ENCODE measurements at places on chromosomes 2 and 18.

- H3K27ac ChIP-seq = no peak overlapping the region
- H3K4me3 ChIP-seq = no peak overlapping the region
- DNase-seq = no peak
- peaks cover 5% of the 10 kb centered on the region for H3K27me3 ChIP-seq
- H3K4me1 ChIP-seq = no peaks in the 10 kb centered on the region
- H3K36me3 ChIP-seq = no peaks in the 10 kb centered on the region
These were observed 90.3 kb downstream of the LRP2 start for GRCh38 chr2:169272010-169272409.

DNA sequence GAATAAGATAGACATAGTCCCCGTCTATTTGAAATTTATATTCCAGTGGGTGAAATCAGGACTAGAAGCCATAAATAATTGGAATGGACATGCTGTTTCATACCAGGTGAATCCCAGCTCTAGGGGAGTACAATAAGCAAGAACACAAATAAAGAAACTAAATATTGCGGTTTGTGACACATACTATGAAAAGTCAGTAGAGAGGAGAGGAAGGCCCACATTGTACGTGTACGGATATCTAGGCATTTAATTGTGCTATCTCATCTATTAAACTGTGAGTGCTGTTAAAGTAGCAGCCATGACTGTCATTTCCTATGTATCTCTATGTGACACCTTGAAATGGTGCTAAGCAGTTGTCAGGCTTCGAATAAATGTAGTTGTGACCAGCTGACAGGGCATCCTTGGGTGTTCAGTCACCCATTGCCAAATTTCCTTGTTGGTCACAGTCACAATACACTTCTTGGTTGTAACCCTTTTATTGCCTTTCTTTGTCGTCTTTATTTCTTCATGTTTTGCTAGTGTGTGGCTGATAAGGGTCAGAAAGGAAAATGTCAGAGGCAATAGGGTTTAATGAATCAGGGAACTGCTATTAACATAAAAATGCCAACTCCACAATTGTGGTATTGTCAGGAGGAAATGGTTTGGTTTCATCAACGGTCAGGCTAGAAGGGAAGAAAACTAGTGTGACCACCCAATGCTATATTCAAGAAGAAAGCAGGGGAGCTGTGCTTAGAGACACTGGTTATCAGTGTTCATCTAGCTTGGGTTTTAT, 31.5 kb downstream of the CPO start:
- H3K36me3 ChIP-seq = no peaks in the 10 kb centered on the region
- no peak overlapping the region for H3K4me3 ChIP-seq
- peaks cover 12% of the 10 kb centered on the region for H3K27me3 ChIP-seq
- H3K4me1 ChIP-seq = no peaks in the 10 kb centered on the region
- no peak for DNase-seq

- DNase-seq = no peak
- H3K36me3 ChIP-seq = no peaks in the 10 kb centered on the region
- H3K4me1 ChIP-seq = no peaks in the 10 kb centered on the region
- peaks cover 22% of the 10 kb centered on the region for H3K27me3 ChIP-seq
- no peak overlapping the region for H3K4me3 ChIP-seq
- H3K27ac ChIP-seq = no peak overlapping the region
These were observed 372.2 kb upstream of the SMIM21 start for GRCh38 chr18:75799449-75800330.

DNA sequence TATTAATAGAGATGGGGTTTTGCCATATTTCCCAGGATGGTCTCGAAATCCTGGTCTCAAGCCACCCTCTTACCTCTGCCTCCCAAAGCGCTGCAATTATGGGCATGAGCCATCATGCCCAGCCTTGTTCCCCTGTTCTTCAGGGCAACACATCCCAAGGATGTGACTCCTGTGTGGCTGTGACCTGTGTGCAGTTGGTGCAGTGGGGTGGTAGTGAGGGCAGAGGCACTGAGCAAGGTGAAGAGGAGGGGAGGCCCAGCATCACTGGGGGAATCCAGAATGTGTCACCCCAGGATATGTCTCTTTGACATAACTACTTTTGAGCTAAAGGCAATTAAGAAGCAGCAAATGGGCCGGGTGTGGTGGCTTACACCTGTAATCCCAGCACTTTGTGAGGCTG, 23.4 kb downstream of the CENPA start:
- peaks cover 15% of the 10 kb centered on the region for H3K4me1 ChIP-seq
- H3K36me3 ChIP-seq = peaks cover 2% of the 10 kb centered on the region
- no peak for DNase-seq
- H3K4me3 ChIP-seq = no peak overlapping the region

DNA sequence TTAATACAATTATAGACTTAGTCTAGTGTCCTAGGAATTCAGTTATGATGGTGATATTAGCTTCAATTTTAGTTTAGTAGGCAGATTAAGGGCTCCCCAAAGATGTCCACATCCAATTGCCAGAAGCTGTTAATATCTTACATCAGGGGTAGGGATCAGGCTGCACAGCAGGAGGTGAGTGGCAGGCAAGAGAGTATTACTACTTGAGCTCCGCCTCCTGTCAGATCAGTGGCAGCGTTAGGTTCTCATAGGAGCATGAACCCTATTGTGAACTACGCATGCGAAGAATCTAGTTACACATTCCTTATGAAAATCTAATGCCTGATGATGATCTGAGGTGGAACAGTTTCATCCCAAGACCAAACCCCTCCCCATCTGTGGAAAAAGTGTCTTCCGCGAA, 54.9 kb downstream of the NYAP2 start:
- H3K4me3 ChIP-seq = no peak overlapping the region
- no peaks in the 10 kb centered on the region for H3K36me3 ChIP-seq
- H3K27me3 ChIP-seq = peaks cover 42% of the 10 kb centered on the region
- no peak overlapping the region for H3K27ac ChIP-seq
- no peak for DNase-seq

- no peaks in the 10 kb centered on the region for H3K36me3 ChIP-seq
- no peak overlapping the region for H3K27ac ChIP-seq
- H3K4me1 ChIP-seq = peaks cover 6% of the 10 kb centered on the region
- no peak overlapping the region for H3K4me3 ChIP-seq
These were observed 37.4 kb upstream of the RPL31 start for GRCh38 chr2:100964681-100965169.

DNA sequence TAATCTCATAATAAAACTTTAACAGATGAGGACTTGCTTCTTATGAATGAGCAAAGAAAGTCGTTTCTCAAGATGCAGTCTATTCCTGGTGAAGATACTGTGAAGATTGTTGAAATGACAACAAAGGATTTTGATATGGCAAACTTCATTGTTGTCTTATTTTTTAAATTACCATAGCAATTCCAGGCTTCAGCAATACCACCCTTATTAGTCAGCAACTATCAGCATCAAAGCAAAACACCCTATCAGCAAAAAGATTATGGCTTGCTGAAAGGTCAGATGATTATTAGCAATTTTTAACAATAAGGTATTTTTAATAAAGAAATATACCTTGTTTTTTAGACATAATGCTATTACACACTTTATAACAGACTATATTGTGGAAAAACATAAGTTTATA, 88.3 kb downstream of the COL5A2 start:
- peaks cover 6% of the 10 kb centered on the region for H3K27me3 ChIP-seq
- no peak overlapping the region for H3K4me3 ChIP-seq
- H3K36me3 ChIP-seq = no peaks in the 10 kb centered on the region
- H3K27ac ChIP-seq = no peak overlapping the region

GRCh38 chr18:35616664-35617423, 35.3 kb downstream of the GALNT1 start:
- no peak overlapping the region for H3K4me3 ChIP-seq
- H3K36me3 ChIP-seq = no peaks in the 10 kb centered on the region
- H3K27me3 ChIP-seq = no peaks in the 10 kb centered on the region
- peak; percentile 9 for DNase-seq
- H3K27ac ChIP-seq = no peak overlapping the region

DNA sequence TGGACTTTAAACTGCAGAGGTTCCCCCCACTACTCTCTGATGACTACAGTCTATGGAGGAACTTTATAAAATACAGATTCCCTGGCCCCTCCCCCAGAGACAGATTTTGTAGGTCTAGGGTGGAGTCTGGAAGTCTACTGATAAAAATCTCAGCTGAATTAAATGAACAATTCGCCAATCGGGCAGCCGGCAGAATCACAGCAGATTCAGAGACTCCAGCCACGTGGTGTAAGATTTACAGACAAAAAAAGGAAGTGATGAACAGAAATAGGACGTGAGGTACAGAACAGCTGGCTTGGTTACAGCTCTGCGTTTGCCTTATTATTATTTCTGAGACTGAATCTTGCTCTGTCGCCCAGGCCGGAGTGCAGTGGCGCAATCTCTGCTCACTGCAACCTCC, 21.4 kb upstream of the MTA3 start:
- no peak overlapping the region for H3K4me3 ChIP-seq
- H3K27me3 ChIP-seq = peaks cover 13% of the 10 kb centered on the region
- H3K4me1 ChIP-seq = peaks cover 4% of the 10 kb centered on the region

GRCh38 chr2:134146161-134146560, 107.7 kb upstream of the MGAT5 start:
- no peak for DNase-seq
- H3K36me3 ChIP-seq = peaks cover 7% of the 10 kb centered on the region
- peaks cover 61% of the 10 kb centered on the region for H3K4me1 ChIP-seq
- H3K27me3 ChIP-seq = no peaks in the 10 kb centered on the region
- peak overlapping the region; percentile 83 for H3K27ac ChIP-seq

DNA sequence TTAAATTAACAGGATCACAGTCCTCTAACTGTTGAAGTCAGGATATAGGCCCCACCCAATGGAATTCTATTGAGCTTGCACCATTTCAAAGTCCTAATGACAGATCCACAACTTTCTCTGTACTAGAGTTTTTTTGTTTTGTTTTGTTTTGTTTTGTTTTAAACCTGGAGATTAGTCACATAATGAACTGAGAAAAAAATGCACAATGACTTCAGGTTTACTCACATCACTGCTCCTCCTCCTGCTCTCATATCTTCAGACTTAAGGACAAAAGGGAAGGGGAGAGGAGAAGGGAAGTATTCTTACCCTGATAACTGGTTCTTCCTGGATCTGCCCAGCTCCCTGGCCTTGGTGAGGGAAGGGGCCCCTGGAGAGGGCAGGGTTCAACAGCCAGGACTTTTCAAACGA, 208.2 kb upstream of the EPHA4 start:
- no peak for DNase-seq
- no peaks in the 10 kb centered on the region for H3K27me3 ChIP-seq
- no peaks in the 10 kb centered on the region for H3K36me3 ChIP-seq
- H3K27ac ChIP-seq = no peak overlapping the region
- no peak overlapping the region for H3K4me3 ChIP-seq
- no peaks in the 10 kb centered on the region for H3K4me1 ChIP-seq

DNA sequence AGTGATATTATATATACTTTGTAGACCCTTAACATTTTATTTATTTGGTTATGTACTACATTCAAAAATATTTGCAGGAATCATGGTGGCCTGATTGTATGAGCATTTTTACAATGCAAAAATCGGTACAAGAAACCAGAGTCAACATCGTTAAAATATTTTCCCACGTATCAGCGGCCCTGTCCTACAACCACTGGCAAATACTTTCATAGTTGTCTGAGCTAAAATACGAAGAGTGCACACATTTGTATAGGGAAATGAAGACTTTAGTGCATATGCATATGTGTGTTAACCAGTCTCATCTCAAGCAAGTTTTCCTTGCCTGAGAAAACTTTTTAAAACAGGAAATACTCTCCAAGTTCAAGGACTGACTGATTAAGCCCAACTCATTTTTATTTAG, 35.9 kb downstream of the CCDC102B start:
- DNase-seq = no peak
- H3K36me3 ChIP-seq = peaks cover 2% of the 10 kb centered on the region
- no peaks in the 10 kb centered on the region for H3K4me1 ChIP-seq
- no peak overlapping the region for H3K27ac ChIP-seq
- H3K4me3 ChIP-seq = no peak overlapping the region
- no peaks in the 10 kb centered on the region for H3K27me3 ChIP-seq

- peaks cover 2% of the 10 kb centered on the region for H3K36me3 ChIP-seq
- H3K27ac ChIP-seq = no peak overlapping the region
- peaks cover 6% of the 10 kb centered on the region for H3K4me1 ChIP-seq
- H3K27me3 ChIP-seq = peaks cover 18% of the 10 kb centered on the region
These were observed 34.5 kb upstream of the RAB31 start for GRCh38 chr18:9673296-9674251.

GRCh38 chr2:10558281-10559030, 110.3 kb upstream of the ODC1 start:
- no peaks in the 10 kb centered on the region for H3K27me3 ChIP-seq
- no peak overlapping the region for H3K27ac ChIP-seq
- H3K36me3 ChIP-seq = peaks cover 3% of the 10 kb centered on the region
- no peak overlapping the region for H3K4me3 ChIP-seq

GRCh38 chr2:33372940-33373553, 103.4 kb upstream of the RASGRP3 start:
- H3K27ac ChIP-seq = no peak overlapping the region
- DNase-seq = no peak
- H3K27me3 ChIP-seq = no peaks in the 10 kb centered on the region
- no peak overlapping the region for H3K4me3 ChIP-seq
